ENCODE measurements at places on chromosomes 2 and 18. TPM values are rescaled to one million over a fixed set of nuclear protein-coding genes. Genes with fewer than 3 reads are reported as not detected.

The ALLC gene
- not detected for total RNA-seq

The CAPN14 gene
- 0.18 TPM for total RNA-seq

The COLEC12 gene
- 6.5 TPM for total RNA-seq

The LRP2 gene
- 0.66 TPM for total RNA-seq

The ALK gene
- 0.06 TPM for total RNA-seq

The CMPK2 gene
- 5.3 TPM for total RNA-seq

The ACTG2 gene
- total RNA-seq, result 1.4 TPM

The CYP26B1 gene
- total RNA-seq, result 6.9 TPM

The CFAP65 gene
- total RNA-seq, result not detected

The BMP10 gene
- 2,689 TPM for total RNA-seq

The SNED1 gene
- total RNA-seq, result 13.8 TPM

The MAP4K4 gene
- total RNA-seq, result 62.0 TPM

The ERICH2 gene
- total RNA-seq, result not detected

The HSBP1L1 gene
- 14.6 TPM for total RNA-seq

The CLEC4F gene
- total RNA-seq, result 0.17 TPM

The MATN3 gene
- total RNA-seq, result 0.38 TPM

The SNTG2 gene
- 2.0 TPM for total RNA-seq

The TMEM37 gene
- total RNA-seq, result 8.0 TPM

The IL1B gene
- total RNA-seq, result 1.7 TPM

The COL5A2 gene
- total RNA-seq, result 14.3 TPM

The ASB18 gene
- 5.3 TPM for total RNA-seq

The TMEM178A gene
- 3.3 TPM for total RNA-seq

The HJURP gene
- total RNA-seq, result not detected

The FAHD2B gene
- 26.6 TPM for total RNA-seq

The TBR1 gene
- not detected for total RNA-seq

The TTR gene
- total RNA-seq, result not detected

The LONRF2 gene
- 15.6 TPM for total RNA-seq

The PDE11A gene
- 0.08 TPM for total RNA-seq

The MLPH gene
- 189 TPM for total RNA-seq

The TEKT4 gene
- not detected for total RNA-seq

The PROM2 gene
- 0.66 TPM for total RNA-seq

The ARHGAP28 gene
- total RNA-seq, result 4.0 TPM

Data from right cardiac atrium (tissue), 5 donors.